Activated CD4-positive, alpha-beta memory T cell treated with anti-CD3 and anti-CD28 coated beads for 36 hours (primary cell): ENCODE measurements at places on chromosomes 5 and 9.

- no peak for DNase-seq
Measured at GRCh38 chr5:115458003-115458409, 86.6 kb downstream of the FEM1C start.

DNA sequence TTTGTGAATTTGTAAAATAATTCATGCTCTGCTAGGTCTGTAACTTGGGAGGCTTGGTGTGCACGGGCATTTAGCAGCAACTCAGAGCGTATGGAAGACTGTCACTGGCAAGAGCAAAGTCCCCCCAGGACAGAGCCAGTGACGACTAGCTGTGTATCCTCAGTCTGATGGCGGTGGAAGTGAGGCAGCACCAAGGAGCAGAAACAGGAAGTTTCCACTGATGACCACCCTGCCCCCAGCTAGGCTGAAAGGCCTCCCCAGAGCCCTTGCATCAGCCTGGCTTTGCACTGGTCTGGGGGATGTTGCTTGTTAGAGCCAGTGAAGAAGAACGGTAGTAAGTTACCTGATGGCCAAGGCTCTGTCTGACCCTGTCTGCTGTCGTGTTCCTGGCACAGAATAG, 66.8 kb upstream of the ABL1 start:
- DNase-seq = no peak

- no peak for DNase-seq
Measured at GRCh38 chr9:69818750-69819345, 1.8 kb upstream of the CFAP95 start.

DNA sequence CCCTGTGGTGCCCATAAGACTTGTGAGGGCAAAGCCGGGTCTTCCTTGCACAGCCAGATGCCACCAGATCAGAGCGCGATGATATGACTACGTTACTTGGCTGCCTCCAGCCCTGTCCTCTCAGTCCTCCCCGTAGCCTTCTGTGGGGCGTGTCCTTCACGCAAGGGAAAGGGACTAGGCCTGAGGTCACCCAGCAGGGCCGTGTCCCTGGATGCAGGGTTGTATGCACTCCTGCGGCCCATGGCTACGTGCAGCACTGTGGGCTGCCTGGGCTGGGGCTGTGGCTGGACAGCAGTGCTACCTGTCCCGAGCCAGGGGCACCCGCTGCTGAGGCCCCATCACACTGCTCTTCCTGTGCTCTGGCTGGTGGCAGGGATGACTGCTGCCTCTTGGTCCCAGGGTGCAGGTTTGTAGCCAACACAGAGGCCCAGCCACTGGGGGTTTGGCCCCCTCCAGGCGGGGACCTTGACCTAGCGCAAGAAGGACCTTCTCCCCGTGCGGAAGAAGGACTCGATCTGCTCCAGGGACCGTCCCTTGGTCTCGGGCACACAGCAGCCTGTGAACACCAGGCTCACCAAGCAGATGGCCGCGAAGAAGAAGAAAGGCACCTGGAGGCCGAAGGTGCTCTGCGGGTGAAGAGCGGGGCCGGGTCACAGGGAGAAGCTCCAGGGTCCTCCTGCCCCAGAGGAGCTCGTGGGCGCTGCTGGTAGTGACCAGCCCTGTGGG, 7.2 kb downstream of the SLC2A6 start:
- no peak for DNase-seq

DNA sequence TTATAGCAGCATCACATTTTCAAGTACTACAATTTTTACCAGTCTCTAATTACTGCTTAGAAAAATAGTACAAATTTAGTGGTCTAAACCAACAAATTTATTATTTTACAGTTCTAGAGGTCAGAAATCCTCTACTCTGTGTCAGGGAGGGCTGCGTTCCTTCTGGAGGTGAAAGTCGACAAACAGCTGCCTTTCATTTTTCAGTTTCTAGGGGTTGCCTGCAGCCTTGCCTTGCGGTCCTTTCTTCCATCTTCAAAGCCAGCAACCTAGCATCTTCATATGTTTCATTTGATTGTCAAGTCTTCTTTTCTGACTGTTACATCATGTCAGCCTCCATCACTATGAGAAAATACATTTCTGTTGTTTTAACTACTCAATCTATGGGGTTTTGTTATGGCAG, 1022.1 kb downstream of the CDH18 start:
- DNase-seq = no peak
